CD8-positive, alpha-beta T cell (primary cell): ENCODE measurements at places on chromosomes 2 and 18.

DNA sequence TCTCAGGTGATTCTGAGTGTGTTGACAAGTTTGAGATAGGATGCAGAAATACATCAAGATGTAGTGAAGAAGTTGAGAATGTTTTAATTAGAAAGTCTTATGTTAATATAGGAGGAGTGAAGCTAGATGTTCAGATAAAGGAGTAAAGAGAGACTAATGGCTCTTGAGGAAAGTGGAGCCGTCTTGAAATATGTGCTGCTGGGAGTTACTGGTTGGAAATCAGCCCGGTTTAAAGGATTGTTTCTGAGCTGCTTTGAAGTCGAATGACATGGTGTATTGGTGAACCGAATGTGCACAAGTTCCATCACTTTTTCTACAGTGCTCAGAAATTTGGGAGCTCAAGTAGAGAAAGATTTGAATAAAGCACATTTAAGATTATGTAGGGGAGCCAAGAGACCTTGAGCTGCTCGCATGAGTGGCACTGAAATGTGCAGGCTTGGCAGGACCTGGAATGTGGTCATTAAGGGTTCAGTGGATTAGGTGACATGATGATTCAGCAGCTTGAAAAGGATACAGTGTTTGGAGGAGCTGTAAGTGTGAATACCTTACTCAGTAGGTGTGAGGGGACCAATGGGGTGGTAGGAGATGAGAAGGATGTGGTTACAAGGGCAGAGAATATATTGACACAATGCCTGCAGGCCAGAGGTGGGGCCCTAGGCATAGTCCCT lies 68.6 kb downstream of the CAB39 start:
- DNase-seq, result peak; percentile 70

DNA sequence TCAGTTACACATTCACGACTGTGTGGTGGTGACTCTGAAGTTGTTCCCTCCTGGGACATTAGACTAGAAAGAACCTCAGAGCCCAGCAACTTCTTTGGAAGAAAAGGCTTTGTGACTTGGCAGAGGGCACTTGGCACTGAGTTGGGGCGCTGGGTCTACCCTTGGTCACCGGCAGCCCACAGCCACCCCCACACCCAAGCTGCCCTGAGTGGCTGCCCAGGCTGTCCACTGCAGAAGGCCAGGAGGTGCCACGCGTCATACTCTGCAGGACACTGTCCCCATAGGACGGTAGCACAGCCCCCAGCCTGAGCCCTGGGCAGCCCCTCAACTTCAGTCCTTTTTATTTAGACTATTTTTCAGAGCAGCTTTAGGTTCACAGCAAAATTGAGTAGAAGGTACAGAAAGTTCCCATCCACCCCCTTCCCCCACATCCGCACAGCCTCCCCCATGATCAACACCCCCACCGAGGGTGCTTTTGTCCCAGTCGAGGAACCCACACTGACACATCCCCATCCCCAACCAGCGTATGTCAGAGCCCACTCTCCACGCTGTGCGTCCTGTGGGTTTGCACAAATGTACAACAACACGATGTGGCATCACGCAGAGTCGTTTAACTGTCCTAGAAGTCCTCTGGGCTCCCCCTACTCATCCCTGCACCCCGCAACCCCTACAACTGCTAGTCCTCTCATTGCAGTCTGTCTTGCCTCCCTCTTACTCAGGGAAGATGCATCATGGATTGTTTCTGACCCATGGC lies 1.1 kb downstream of the PRLH start:
- DNase-seq, result no peak

DNA sequence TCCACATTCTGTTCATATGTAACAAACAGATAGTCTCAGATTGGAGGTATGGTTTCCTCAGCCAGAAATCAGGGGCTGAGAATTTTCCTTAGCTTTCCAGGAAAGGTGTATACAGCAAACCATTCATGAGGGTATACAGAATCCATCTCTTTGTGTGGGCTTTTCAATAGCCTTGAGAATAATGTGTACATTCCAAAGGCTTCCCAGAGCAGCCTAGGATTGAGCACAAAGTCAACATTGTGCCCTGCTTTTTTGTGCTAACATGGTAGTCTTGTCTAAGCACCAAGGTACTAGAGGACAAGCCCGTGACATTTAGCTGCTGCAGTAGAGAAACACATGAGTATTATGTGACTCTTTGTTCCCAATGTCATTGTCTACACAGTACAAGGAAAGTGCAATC lies 322.1 kb upstream of the TANK start:
- DNase-seq, result no peak

DNA sequence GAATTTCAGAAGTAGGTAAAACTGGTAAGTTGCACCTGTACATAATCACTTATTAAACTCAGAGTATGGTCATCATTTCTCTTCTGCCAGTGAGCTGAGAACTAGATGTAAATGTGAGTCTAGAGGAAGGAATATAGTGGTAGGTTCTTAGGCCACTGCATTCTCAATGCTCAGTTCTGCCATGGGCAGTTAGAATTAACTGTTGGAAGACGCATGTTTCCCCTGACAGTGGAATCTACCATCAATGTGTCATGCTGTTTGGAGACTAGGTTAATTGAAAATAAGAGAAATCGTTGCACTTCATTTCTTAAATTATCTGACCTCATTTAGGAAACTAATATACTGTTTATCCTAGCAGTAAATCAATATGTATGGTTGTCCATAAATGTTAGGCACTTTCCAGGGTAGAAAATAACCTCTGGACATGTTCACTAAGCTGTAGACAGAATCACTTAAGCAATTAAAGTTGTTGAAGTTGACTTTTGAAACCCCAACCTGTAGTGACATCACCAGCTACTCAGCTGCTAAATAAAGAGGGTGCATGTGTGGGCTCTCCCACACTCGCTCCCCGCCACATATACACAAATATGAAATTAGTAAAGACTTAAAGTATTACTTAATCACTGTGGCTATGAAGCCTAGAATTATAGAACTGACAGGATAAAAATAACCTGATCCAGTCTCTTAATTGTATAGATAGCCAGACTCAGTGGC lies 91.5 kb upstream of the NOSTRIN start:
- DNase-seq, result no peak

- DNase-seq, result no peak
Observed at GRCh38 chr2:17191223-17191622, 327.0 kb downstream of the RAD51AP2 start.

DNA sequence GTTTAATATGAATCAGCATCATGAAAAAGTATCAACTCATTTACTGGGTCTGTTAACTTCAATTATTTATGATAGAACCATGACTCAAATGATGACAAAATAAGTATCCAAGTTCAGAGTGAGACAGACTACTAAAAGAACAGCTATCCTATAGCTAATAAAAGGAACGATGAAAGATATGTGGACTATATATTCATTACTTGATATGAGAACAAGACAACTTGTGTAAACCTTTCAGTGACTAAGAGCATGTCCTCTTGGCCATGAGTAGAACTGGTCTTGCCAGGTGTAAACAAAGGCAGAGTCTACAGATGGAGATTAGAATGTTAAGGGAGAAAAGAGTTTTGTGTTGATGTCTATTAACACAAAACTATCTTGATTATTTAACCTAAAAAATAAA lies 360.4 kb upstream of the ZC3H15 start:
- DNase-seq, result no peak

DNA sequence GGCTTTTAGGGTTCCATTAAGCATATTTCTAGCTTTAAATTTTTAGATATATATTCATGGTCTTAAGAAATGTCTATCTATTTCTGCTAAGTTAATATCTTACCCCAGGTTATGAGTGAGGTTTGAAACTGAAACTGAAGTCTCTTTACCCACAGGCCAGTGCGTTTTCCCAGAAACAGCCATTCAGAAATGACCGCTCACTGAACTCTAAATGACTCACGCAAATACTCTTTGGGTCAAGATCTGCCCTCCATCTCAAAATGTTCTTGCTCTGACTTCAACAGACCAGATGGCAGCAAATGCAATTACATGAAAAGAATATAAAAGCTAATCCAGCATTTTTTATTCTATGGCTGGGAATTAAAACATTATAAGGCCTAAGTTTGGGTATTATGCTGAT lies 315.2 kb downstream of the TDRD15 start:
- DNase-seq, result no peak

GRCh38 chr18:36974686-36975085 lies 145.8 kb downstream of the KIAA1328 start:
- DNase-seq, result no peak

- no peak for DNase-seq
Observed at GRCh38 chr2:109516445-109517117, 97.2 kb downstream of the SEPTIN10 start.

DNA sequence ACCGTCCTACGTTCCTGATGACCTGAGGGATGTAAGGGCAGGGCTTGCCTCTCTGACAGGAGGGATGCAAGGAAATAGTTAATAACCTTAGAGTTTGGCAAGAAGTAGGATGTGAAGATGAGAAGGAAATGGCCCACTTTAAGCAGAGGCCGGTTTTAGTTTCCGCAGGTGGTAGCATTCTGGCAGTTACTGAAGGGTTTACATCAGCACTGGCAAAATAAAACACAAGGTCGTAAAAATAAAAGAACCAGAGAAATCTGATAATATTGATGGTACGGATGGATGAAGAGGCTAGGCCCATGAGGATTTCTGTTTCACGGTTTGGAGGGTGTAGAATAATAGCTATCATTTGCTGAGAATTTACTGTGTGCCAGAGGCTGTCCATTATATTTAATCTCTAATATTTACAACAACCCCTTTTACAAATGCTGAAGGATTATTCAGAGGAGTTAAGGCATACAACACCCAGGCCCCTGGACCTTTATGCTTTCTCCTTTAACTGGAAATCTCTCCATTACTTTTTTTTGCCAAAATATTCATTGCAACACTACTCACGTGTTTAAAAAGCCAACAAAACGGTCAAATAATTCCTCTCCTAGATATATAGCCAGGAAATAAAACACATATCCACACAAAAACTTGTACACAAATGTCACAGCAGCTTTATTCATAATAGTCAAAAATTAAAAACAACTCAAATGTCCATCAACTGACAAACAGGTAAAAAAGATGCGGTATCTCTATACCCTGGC lies 28.5 kb downstream of the DAPL1 start:
- no peak for DNase-seq
